Ascending aorta (tissue), 2 donors: ENCODE measurements at places on chromosomes 12 and 14. TPM values are rescaled to one million over a fixed set of nuclear protein-coding genes. Genes with fewer than 3 reads are reported as not detected.
A peak's percentile ranks its signal among the peaks of the same experiment; 100 is the strongest.

GRCh38 chr12:23927907-23928306 lies 21.6 kb downstream of the SOX5 start:
- H3K4me1 ChIP-seq: no peaks in the 10 kb centered on the region
- no peak overlapping the region for H3K27ac ChIP-seq
- no peak for DNase-seq
- no peaks in the 10 kb centered on the region for H3K27me3 ChIP-seq

DNA sequence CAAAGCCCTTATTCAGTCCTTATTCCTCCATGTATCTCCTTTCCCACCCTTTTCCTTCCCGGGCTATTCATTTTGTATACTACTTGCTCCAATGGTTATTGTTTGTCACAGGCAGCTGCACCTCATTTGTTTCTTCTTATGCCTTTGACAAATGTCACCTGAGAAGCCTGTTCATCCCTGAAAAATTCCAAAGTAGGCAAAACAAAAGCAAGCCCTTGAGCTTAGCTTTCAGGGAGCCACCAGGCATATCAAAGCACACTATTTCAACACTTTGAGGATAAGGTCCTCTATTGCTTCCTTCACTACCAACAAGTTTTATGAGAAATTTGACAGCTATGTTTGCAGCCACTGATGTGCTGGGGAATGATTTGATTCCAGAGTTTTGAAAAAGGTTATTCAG lies 738.7 kb upstream of the LMO3 start:
- H3K27me3 ChIP-seq: no peaks in the 10 kb centered on the region
- no peak overlapping the region for H3K27ac ChIP-seq
- no peak for DNase-seq
- H3K4me3 ChIP-seq: no peak overlapping the region

Gene KANSL2
- total RNA-seq: 30.1 TPM

- H3K4me3 ChIP-seq: no peak overlapping the region
- H3K36me3 ChIP-seq: no peaks in the 10 kb centered on the region
- no peak for DNase-seq
- no peaks in the 10 kb centered on the region for H3K27me3 ChIP-seq
- no peak overlapping the region for H3K27ac ChIP-seq
- peaks cover 29% of the 10 kb centered on the region for H3K4me1 ChIP-seq
These were observed 235.2 kb downstream of the ZFP36L1 start for GRCh38 chr14:68557648-68558047.

- H3K27ac ChIP-seq: no peak overlapping the region
- H3K4me1 ChIP-seq: no peaks in the 10 kb centered on the region
- H3K27me3 ChIP-seq: no peaks in the 10 kb centered on the region
- no peak for DNase-seq
- H3K4me3 ChIP-seq: no peak overlapping the region
These were observed 118.3 kb downstream of the LRIG3 start for GRCh38 chr12:58801986-58802385.

DNA sequence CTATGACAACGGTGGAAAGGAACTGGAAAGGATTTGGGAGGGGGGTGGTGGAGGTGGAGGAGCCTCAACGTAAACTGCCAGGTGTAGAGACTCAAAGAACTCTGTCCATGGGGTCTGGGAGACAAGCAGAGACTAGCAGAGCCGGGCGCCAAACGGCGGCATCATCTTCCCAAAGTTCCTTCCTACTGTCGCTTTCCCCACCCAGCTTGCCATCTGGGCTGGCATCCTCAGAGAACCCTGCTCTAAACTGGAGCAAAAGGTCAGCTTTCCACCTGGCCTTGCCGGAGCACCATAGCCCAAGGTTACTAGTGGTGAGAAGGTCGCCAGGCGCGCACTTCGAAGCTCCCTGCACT lies 4.0 kb upstream of the IRF2BPL start:
- peaks cover 56% of the 10 kb centered on the region for H3K4me1 ChIP-seq
- H3K27me3 ChIP-seq: no peaks in the 10 kb centered on the region
- H3K4me3 ChIP-seq: peak overlapping the region; percentile 67
- H3K27ac ChIP-seq: peak overlapping the region; percentile 100

Gene TAS2R13
- 1.4 TPM for total RNA-seq

DNA sequence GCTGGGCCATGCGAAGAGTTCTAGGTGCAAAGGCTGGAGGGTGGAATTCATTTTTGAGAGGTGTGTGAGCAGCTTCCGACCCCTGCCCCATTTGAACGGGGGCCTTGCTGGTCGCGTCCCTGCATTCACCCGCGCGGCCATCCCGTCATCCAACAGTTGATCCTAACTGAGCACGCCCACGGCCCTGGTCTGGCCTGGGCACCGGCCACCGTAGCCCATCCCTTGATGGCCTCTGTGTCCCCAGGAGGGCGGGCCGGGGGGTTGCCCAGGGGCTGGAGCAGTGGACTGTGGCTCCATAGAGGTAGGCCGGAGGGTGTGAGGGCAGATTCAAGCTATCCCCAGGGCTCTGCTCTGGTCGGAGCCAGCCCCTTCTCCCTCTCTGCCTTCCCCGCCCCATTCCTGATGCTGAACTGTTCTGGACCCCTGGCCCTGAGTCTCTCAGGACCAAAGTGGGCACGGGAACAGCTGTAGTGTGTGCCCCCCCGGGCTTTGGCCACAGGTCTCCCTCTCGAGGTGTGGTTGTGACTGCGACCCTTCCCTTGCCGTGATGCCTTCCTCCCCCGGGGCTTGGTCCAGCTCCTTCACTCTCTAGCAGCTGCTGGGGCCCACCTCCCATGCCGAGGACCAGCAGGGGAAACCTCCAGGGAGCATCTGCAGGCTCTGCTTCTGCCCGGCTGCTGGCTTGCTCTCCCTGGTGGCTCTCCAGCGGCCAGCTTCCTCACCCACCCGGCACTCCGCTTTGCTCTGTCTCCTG lies 9.1 kb downstream of the MEG3 start:
- H3K27me3 ChIP-seq: no peaks in the 10 kb centered on the region
- H3K27ac ChIP-seq: no peak overlapping the region
- DNase-seq: no peak
- H3K4me1 ChIP-seq: no peaks in the 10 kb centered on the region

DNA sequence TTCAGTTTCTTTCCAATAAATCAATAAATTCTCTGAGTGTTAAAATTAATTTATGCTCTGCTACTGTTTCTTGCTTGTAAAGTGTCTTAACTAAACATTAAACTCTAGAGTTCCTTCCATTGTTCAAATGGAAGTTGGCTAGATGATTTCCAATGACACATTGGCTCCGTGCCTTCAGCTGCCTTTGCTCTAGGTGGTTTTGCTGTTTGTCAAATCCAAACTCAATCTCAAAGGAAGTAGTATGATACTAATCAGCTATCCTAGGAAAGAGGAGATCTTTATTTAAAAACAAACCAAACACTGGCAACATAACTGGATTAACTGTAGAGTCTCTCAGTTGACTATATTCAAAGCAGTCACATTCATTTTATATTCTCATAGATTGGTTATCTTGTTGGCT lies 356.4 kb downstream of the FOXG1 start:
- H3K36me3 ChIP-seq: no peaks in the 10 kb centered on the region
- H3K4me1 ChIP-seq: no peaks in the 10 kb centered on the region
- no peaks in the 10 kb centered on the region for H3K27me3 ChIP-seq
- no peak overlapping the region for H3K27ac ChIP-seq
- H3K4me3 ChIP-seq: no peak overlapping the region

Gene FGF23
- total RNA-seq: not detected

DNA sequence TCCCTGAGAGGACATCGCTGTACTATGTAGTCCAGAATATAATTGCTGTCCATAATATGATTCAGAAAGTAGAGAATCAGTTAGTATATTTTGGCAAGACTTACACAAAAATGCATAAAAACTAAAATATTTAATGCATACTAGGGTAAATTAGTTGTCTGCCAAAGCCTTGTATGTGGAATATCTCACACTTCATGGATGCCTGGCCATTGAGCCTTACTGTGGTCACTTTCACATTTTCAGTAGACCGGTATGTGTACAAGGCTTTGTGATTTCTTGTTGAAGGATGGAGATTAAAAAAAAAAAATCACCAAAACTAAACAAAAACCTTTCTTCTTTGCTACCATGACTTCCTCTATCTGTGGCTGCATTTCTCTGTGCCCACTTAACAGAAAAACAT lies 197.3 kb upstream of the DDHD1 start:
- no peaks in the 10 kb centered on the region for H3K36me3 ChIP-seq
- no peaks in the 10 kb centered on the region for H3K4me1 ChIP-seq
- H3K4me3 ChIP-seq: no peak overlapping the region
- H3K27me3 ChIP-seq: no peaks in the 10 kb centered on the region
- DNase-seq: no peak
- H3K27ac ChIP-seq: no peak overlapping the region

Gene CHFR
- total RNA-seq: 7.9 TPM

- H3K4me3 ChIP-seq: no peak overlapping the region
- no peaks in the 10 kb centered on the region for H3K4me1 ChIP-seq
- H3K36me3 ChIP-seq: peaks cover 90% of the 10 kb centered on the region
- DNase-seq: no peak
These were observed 18.8 kb upstream of the PRKAG1 start for GRCh38 chr12:49037111-49037946.

Gene APOF
- total RNA-seq: not detected

GRCh38 chr12:65526311-65526710 lies 247.8 kb downstream of the MSRB3 start:
- H3K4me3 ChIP-seq: no peak overlapping the region
- no peaks in the 10 kb centered on the region for H3K27me3 ChIP-seq
- H3K36me3 ChIP-seq: no peaks in the 10 kb centered on the region

DNA sequence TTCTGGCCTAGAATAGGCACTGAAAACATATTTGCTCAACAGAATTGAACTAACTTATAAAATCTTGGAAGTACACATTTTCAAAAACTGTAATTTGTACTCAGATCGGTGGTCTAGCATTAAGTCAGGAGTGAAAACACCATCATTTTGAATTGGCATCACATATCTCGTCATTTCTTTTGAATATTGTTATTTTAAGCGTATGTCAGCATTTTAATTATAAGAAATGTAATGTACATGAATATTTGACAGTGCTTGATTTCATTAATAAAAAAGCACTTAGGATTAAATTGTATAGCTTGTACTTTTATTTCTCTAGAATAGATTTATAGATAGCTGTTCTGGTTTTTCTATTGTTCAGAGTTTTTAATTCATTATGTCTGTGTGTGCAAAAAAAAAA lies 892.2 kb downstream of the BCL11B start:
- no peak for DNase-seq
- H3K27ac ChIP-seq: no peak overlapping the region
- no peaks in the 10 kb centered on the region for H3K36me3 ChIP-seq
- H3K4me1 ChIP-seq: no peaks in the 10 kb centered on the region
- H3K27me3 ChIP-seq: no peaks in the 10 kb centered on the region

- no peak for DNase-seq
- H3K4me1 ChIP-seq: peaks cover 32% of the 10 kb centered on the region
- no peaks in the 10 kb centered on the region for H3K36me3 ChIP-seq
These were observed 2.3 kb upstream of the RNASE4 start for GRCh38 chr14:20682127-20682434.

DNA sequence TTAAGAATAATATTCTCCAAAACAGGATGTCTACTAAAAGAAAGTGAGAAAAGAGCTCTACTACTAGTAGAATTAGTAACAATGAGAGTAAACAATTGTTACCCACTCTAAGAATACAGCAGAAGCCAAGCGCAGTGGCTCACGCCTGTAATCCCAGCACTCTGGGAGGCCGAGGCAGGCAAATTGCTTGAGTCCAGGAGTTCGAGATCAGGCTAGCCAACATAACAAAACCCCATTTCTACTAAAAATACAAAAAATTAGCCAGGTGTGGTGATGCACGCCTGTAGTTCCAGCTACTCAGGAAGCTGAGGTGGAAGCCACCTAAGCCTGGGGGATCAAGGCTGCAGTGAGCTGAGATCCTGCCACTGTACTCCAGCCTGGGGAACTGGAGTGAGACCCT lies 4.7 kb downstream of the DNAJC14 start:
- DNase-seq: peak; percentile 21
- H3K36me3 ChIP-seq: peaks cover 36% of the 10 kb centered on the region
- peaks cover 28% of the 10 kb centered on the region for H3K4me1 ChIP-seq

DNA sequence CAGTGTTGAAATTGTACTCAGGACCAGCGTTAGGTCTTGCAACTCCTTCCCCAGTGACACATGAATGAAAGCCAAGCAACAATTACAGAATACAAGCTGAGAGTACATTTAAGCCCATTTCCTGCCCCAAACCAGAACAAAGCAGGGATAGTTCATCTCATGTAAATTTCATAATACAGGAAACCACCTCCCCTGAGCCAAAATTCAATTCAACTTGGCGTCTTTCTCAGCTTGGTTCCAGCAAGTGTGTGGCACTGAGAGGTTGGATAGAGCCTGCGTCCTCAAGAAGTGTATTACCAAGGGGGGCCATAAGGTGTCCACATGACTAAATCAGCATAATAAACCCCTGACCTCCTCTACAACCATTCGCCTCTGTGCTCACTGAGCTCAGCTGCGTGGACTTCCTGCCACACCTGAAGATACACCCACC lies 278.9 kb upstream of the CRY1 start:
- no peak overlapping the region for H3K27ac ChIP-seq
- no peaks in the 10 kb centered on the region for H3K4me1 ChIP-seq
- no peaks in the 10 kb centered on the region for H3K36me3 ChIP-seq
- no peak for DNase-seq

Gene STON2
- total RNA-seq: 54.0 TPM

DNA sequence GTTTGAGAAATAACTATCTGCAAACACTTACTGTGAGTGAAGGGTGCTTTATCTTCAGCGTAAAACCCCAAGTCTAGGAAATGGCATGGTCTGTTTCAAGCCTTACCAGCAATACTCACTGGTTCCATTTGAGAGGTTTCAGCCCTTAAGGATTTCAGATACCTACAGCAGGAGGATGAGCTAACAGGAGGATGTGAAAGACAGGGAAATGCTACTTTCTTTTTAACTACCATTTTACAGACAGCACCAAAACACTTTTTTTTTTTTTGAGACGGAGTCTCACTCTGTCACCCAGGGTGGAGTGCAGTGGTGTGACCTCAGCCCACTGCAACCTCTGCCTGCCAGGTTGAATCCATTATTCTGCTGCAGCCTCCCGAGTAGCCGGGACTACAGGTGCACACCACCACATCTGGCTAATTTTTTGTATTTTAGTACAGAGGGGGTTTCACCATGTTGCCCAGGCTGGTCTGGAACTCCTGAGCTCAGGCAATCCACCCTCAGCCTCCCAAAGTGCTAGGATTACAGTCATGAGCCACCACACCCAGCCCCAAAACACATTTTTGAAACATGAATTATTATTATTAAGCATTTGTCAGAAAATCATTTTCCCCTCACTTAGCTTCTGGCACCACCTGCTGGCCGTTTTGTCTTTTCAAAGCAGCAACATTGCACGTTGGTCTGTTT lies 4.6 kb downstream of the MTRFR start:
- peaks cover 3% of the 10 kb centered on the region for H3K36me3 ChIP-seq
- H3K27ac ChIP-seq: no peak overlapping the region
- no peak for DNase-seq
- H3K4me1 ChIP-seq: peaks cover 10% of the 10 kb centered on the region

Gene VEZT
- 141 TPM for total RNA-seq
